ENCODE measurements at places on chromosomes 12 and 14.

DNA sequence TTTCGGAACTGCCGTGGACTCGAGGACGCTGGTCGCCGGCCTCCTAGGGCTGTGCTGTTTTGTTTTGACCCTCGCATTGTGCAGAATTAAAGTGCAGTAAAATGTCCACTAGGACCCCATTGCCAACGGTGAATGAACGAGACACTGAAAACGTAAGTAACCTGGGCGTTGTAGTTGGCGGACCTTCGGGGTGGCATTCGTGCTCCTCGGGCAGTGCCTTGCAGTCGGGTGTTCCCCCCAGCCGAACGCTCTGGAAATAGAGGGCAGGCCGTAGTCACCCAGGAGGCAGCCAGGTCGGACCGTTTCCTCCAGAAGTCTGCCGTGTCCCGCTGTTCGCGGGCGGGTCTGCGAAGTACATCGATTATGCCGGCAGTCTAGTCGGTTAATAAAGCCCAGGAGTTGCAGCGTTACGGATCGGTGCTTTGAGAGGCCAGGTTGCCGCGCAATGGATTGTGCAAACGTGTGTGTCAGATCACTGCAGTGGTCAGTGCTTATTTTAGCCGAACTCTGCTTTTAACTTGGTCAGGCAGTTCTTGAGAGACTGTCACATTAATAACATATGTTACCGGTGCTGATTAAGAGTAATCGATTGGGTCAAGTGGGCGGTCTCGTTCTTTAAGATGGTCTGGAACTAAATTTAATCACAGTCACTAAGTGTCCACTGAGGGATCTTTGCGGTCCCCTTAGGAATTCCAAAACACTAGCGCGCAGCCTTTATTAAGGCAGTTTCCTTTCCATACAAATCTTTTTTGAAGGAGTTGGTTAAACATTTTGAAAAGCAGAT is 906 bp downstream of the MARK3 start:
- no peak for DNase-seq

GRCh38 chr12:95083938-95084337 is 10.5 kb upstream of the NR2C1 start:
- no peak for DNase-seq

DNA sequence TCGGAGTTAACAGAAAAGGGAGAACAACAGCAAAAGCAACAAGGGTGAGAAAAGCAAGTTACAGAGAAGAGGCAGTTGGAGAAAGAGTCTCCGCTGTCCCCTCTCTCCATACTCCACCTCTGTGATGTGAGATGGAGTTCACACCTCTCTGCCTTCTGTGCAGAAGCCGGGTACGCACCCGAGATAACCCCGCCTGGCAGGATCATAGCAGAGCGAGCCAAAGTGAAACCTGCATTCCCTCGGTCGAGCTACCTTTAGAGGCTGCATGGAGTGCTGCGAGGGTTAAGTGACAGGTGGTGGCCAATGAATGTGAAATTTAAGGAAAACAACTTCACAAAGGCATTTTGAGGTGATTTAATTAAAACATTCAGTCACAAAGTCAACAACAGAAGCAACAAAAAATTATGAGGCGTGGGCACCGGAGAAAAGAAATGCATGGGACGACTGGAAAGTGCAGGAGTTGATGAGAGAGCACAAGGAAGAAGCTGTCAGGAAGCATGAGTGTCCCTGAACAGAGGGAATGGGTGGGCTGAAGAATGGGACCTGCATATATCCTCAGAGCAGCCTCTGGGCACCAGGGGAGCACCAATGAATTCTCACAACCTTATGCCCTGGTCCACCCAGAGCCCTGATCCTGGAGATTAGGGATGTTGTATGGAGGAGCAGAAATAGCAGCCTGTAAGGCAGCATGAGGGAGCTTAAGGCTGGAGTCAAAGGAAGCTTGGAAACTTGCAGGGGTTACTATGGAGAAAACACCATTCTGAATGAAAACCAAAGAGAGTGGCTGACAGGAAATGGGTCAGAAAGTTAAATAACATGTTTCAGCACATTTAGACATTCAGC is 208.3 kb downstream of the EMP1 start:
- no peak for DNase-seq

- peak; percentile 43 for DNase-seq
These were observed 52.2 kb downstream of the KRT80 start for GRCh38 chr12:52139579-52140062.

DNA sequence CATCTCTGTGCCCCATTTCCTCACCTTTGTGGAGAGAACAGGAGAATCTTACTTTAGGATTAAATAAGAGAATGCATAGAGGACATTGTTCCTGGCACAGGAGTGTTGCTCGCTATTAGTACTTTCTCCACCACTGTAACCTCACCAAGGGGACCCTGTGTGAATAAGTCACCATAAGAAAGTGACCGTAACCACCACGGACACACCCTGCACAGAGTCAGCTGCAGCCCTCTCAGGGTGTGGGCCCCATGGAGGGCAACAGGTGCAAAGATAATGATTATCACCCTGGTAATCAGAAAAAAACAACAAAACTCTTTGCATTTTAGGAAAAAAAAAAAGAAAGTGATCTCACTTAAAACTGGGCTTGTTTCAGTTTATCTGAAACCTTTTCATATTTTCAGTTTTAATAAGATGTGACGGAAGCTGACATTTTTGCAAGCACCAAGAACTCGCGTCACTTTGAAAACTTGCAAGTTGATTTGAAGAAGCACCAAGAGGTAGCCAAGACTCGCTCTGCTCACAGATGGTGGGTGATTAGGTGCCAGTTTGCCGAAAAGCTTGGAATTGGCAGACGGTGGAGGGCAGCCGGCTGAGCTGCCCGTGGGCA is 87.0 kb upstream of the VRK1 start:
- no peak for DNase-seq

- DNase-seq = no peak
These were observed 21.3 kb upstream of the CABP1 start for GRCh38 chr12:120618954-120619615.

GRCh38 chr14:104428333-104428851 is 151.2 kb upstream of the C14orf180 start:
- DNase-seq = no peak

GRCh38 chr14:66649498-66649897 is 141.6 kb downstream of the GPHN start:
- peak; percentile 83 for DNase-seq

DNA sequence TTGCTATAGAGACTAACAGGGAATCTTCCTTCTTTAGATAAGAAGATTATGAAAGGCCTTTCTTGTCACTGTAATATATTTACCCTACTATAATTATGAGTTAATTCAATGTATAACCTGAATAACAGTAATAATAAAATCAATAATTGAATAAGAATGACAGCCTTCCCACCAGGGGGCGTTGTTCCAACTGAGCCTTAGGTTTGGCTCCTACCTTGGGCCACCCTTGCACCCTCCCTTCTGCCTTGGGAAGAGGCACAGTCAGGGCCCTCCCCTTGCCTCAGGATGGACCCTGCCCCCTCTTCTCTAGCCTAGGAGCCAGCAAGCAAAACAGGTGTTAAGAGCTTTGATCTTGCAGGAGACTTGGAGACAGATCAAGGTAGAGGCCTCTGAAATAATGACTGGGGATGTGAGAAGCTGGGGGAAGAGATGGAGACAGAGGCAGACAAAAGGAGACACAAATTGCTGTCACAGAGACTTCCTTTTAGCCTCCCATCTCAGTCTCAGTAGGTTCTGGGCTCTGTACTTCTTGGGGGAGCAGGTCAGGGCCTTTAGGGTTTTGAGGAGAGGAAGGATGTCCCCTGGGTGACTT is 40.1 kb upstream of the CISTR start:
- DNase-seq = no peak

- DNase-seq = no peak
These were observed 40.4 kb downstream of the PSEN1 start for GRCh38 chr14:73176685-73177084.

GRCh38 chr14:77843651-77844050 is 43.7 kb downstream of the ADCK1 start:
- no peak for DNase-seq

Measured in NCI-H1436 treated with DMSO at 0.1 percent for 48 hours (cell line).